NCI-H526 (cell line): ENCODE measurements at places on chromosomes 2 and 18.

- no peak for DNase-seq
Observed at GRCh38 chr2:219287580-219288265, 8.6 kb downstream of the DNAJB2 start.

DNA sequence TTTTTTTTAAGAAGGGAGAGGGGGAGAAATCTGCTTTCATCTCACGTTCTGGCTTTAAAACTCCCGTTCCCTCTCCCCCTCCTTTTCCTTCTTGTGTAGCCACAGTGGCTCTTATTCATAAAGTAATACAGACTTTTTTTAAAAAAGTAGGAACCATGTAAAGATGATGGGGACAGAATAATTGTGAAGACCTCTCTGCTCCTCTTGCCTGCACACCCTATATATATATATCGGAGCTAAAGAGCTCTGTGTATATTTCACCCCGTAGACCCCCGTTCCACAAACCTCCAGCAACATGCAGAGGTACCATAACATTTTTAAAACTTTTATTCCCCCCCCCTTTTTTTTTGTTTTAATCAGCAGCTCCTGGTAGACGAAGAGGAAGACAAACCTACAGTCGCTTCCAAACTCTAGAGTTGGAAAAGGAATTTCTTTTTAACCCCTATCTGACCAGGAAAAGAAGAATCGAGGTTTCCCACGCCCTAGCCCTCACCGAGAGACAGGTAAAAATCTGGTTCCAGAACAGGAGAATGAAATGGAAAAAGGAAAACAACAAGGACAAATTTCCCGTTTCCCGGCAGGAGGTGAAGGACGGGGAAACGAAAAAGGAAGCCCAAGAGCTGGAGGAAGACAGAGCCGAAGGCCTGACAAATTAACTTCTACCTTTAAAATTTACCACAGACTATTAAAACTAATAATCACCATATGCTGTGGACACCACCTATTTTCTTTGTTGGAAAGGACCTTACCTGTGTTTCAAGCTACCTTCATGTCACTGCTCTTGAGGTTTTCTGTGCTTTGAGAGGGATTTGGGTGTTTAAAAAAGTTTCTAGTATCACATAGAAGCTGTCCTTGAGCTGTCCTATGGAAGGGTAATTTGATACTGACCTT, 1.7 kb downstream of the HOXD8 start:
- peak; percentile 34 for DNase-seq

GRCh38 chr2:156398176-156398575, 38.0 kb upstream of the GPD2 start:
- DNase-seq = no peak

GRCh38 chr2:127115471-127116199, 8.7 kb upstream of the BIN1 start:
- no peak for DNase-seq

- no peak for DNase-seq
Observed at GRCh38 chr2:4844881-4845280, 847.3 kb upstream of the SOX11 start.

DNA sequence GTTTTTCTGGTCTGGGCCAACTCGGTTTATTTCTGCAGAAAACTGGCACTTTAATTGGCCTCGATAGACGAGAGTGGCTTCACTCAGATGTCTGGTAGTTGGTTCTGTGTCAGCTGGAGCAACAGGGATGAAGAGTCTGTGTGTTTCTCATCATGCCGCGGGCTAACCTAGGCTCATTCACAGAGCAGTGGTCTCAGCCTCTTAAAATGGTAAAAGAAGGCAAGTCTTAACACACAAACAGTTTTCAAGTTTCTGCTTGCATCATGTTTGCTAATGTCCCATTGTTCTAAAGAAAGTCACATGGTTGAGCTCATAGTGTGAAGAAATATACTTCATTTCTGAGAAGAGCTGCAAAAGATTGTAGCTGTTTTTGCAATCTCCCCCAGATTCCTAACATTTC, 37.5 kb upstream of the ANXA4 start:
- no peak for DNase-seq

DNA sequence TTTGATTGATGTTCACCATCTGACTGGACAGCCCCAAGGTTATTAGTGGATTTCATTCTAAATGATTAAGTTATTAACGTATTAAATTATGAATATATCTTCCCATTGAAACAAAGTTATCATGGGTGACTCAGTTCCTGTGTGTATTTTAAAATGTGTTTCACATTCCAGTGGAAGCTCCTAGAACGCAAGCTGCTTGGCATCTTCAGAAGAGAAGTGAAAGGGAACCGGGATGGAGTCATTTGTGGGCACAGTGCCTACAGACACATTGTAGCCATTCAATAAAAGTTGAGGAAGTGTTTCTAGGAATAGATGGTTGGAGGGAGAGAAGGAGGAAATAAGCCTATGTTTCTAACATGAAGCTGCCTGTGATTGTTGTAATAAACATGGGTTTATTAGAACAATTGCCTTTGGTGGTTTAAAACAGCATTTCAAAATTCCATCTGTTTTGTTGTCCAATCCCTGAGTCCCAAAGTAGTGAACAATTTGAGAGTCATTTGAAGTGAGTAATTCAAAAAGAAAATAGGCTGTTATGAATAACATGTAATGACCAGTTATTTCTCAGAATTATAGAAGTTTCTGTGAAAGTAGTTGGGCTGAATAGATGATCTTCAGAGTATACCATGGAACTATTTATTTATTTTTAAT, 143.5 kb downstream of the PKP4 start:
- no peak for DNase-seq

DNA sequence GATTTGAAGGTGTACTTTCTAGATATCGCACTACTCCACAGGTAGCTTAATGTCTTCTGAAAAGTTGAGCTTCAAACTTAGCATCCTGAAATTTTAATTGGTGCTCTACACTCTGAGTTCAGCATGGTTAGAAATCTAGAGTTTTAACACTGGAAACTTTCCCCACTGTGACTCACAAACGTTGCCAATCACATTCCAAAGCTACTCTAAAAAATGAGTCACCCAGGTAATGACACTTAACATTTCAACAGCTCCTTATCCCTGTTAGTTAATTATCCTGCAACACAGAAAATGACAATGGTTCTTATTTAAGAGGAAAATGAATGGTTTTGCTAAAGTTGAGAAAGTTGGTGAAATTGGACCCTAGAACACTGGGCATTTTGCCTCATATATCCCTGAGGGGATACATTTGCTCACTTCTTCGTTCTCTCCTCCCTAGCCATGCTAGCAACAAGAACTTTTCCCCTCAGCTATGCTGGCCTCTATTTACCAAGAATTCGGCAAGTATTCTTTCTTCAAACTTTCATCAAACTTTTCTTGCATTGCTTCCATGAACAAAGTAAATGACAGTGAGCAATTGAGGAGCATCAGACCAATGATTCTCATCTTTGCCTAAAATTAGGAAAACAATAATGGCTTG, 1024.1 kb upstream of the KLHL29 start:
- DNase-seq = no peak

DNA sequence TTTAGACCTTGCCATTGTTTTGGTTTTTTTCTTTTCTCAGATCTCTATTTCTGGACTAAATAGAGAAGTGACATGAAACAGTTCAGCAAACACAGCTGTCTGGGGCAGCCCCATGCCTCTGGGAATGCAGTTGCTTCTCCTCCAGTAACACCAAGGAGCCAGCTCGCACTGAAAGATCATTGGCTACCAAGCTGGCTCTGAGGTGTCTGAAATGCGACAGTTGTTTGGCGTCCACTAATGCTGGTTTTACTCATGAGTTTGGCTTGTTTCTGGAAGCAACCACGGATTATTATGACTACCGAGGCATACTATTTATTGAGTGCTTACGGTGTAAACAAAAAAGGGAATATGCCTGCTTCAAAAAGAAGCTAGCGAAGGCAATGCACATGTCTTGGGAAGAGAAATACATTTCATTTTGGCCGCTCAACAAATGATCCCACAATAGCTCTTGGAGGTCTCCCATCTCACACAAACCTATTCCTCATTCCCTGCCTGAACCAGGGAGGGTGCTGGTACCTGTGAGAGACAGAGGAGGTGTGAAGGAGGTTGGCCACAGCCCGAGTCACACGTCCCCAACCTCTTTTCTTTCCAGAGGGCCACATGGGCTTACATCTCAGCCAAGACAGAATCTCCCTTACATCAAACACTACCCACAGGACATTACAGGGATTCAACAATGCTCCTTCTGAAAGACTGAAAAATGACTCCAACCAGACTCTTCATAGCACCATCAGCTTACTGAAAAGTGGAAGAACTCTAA, 37.5 kb upstream of the NEB start:
- DNase-seq = no peak

- no peak for DNase-seq
Observed at GRCh38 chr2:234300391-234300925, 196.4 kb downstream of the ARL4C start.

DNA sequence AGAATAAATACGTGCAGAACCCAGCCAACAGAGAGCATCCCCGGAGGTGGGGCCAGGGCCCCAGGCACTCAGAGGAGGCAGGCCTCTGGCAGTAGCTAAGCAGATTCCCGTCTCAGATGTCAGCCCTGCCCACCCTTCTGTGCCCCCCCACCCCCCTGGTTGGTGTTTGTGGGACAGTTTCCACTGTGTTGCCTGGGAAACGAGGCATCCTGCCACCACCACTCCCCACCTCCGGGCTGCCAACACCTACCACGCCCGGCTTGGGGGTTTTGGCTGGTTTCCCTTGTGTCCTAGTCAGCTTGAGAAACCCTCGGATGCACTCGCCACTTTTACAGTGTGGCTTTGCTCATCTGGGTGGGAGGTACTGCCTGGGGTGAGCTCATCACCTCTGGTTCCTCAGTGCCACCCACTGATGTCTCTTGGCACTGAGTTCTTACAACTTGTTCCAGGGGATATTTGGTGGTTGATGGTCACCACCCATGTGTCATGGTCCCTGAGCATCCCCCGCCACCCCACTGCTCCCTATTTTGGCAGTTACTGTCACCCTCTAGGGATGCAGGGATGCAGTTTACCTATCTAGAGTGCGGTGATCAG, 72.4 kb upstream of the YWHAQ start:
- no peak for DNase-seq

DNA sequence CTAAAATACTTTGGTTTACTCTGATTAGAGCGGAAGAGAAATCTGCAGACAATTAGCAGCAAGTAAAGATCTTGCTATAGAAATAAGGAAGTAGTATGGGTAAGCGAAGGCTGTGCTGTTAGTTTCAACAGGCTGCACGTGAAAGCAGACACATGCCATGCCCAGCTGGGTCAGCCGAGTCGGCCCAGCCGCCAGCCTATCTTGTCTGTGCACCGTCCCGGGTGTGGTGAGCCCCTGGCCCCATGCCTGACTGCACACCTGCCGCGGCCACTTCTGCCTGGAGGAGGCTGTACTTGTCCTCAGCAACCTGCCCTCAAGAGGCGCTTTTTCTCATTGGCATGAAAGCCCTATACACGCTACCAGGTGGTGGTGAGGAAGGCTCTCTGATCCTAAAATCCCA, 185.5 kb downstream of the SEPTIN10 start:
- DNase-seq = no peak

GRCh38 chr2:233486778-233487552, 79.6 kb downstream of the USP40 start:
- no peak for DNase-seq

- no peak for DNase-seq
Observed at GRCh38 chr2:227848146-227848545, 23.3 kb upstream of the DAW1 start.

- DNase-seq = no peak
Observed at GRCh38 chr2:109080757-109081156, 48.2 kb upstream of the SH3RF3 start.

- no peak for DNase-seq
Observed at GRCh38 chr2:159828738-159829137, 30.7 kb upstream of the CD302 start.

DNA sequence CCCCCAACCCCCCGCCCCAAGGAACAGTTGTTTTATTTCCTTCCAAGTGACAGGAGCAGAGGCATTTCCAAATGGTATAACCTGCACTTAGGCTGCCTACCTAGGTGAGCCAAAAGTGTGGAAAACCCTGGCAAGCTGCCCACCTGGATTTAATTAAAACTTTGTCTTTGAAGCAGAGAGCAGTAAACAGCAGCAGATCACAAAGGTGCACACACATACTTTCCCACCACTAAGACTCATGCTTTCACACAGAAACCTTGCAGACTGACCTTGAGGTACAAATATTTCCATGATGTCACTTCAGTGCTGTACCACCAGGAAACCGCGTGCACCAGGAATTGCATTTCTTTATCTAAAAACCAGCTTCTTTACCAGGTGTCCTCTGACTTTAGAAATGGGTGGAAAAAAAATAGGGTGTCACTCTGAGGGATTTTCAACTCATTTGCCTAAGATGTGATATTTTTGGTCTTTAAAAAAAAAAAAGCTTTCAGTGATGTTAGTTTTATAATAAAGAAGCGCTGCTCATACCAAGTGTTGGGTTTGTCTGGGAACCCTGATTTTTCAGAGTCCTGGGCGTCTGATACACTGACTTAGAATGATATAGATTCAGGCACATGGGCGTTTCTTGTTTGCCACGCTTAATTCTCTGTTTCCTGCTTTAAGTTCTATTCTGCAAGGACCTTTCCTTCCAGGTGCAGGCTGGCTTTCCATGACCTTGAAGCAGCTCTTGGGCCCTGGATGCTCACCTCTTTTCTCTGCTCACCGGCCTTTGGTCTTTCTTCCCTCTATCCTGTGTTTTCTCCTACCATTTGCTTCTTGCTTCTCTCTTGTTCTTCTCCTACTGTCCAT, 70.7 kb upstream of the BCL2L11 start:
- DNase-seq = no peak

DNA sequence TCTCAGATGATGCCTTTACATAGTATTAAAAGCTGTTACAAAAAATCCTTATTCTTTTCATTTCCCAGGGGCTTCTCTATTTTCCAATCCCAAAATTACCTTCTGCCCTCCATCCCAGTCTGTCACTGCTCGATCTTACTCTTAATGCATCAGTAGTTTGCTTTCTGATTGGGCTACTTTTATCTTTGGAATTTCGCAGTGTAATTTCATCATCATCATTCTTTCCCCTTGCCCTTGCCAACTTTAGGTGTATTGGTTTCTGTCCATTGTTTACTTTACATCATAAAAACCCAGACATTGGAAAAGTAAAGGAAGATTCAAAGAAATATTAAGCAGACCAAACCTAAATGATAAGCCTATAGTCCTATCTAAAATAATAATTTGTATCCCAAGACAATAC, 457.2 kb downstream of the PIK3C3 start:
- DNase-seq = no peak

DNA sequence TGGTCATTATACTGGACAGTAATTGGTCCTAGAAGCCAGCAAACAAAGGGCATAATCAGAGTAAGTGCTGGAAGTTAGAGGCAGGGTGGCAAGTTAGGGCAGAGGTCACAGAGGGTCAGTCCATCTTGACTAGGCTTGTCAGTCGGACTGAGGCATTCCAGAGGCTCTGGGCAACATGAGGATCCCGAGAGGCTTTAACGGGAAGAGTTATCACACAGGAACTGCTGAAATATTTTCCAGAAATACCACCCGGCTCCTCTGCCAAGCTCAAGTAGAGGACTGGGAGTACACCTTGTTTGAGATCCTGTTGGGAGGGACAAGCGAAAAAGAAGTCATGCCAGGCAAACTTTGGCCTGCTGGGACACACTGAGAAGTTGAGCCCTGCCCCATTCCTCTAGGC, 13.7 kb downstream of the C2orf81 start:
- no peak for DNase-seq

DNA sequence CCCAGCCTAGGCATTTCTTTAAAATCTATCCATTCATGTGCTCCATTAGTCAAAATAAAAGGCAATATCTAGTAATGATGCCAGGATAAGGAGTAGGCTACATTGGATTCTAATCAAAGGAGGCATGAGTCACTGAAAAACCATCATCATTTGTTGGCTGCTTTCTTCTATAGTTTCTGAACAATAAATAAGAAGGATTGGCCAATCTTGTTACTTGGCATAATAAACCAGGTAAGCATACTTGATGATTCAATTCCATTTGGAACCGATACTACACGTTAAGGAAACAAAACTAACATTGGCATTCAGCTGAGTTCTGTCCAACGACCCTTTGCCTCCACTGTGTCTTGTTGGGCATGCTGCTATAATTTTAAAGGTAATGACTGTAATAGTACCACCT, 27.2 kb downstream of the ATP8B1 start:
- no peak for DNase-seq
